ENCODE measurements at places on chromosomes 5 and 9.

DNA sequence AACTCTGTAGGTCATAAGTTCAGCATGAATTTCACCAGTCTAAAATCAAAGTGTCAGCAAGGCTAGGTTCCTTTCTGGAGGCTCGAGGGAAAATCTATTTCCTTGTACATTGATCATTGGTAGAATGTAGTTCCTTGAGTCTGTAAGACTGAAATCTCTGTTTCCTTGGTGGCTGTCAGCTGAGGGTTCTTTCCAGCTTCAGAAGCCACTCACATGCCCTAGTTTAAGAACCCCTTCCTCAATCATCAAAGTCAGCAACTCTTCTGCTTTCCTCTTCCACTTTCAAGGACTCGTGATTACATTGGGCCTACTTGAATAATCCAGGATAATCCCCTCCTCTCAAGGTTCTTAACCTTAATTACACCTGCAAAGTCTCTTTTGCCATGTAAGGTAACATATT, 4.9 kb upstream of the SCAMP1 start:
- no peak for DNase-seq

- DNase-seq = peak; percentile 78
Measured at GRCh38 chr5:131265311-131265803, 1.5 kb downstream of the CDC42SE2 start.

GRCh38 chr5:72021651-72022357, 85.5 kb upstream of the MAP1B start:
- peak; percentile 80 for DNase-seq

DNA sequence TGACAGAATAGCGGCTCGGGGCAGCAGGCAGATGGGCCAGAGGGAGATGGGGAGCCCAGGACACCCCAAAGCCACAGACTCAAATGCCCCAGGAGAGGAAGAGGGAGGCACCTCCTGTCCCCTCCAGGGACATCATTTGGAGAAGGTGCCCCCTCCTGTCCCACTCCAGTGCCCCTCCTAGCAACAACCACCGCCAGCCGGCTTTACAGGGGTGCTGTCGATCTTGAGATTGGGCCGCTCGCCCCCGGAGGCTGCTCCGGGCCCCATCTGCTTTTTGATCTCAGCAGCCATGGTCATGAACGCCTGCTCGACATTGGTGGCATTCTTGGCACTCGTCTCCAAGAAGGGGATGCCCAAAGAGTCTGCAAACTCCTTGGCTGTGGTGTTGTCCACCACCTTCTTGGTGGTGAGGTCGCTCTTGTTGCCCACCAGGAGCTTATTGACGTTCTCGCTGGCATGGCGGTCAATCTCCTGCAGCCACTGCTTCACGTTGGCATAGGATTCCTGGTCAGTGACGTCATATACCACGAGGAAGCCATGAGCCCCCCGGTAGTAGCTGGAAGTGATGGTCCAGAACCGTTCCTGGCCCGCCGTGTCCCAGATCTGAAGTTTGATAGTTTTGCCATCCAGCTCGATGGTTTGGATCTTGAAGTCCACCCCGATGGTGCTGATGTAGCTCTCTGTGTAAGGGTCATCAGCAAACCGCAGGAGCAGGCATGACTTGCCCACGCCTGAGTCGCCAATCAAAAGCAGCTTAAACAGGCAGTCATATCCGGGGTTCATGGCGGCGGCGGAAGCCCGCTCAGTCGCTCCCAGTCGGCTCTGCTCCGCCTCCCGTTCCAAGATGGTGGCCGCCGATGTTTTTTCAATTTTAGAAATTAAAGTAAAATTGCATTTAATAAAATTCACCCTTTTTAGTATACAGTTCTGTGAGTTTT, 14.0 kb upstream of the FRMPD1 start:
- no peak for DNase-seq
